ENCODE measurements at places on chromosomes 6 and 20.

GRCh38 chr6:232982-233640, 59.2 kb upstream of the DUSP22 start:
- no peak for DNase-seq

GRCh38 chr6:63272397-63272796, 47.4 kb downstream of the LGSN start:
- DNase-seq = no peak

DNA sequence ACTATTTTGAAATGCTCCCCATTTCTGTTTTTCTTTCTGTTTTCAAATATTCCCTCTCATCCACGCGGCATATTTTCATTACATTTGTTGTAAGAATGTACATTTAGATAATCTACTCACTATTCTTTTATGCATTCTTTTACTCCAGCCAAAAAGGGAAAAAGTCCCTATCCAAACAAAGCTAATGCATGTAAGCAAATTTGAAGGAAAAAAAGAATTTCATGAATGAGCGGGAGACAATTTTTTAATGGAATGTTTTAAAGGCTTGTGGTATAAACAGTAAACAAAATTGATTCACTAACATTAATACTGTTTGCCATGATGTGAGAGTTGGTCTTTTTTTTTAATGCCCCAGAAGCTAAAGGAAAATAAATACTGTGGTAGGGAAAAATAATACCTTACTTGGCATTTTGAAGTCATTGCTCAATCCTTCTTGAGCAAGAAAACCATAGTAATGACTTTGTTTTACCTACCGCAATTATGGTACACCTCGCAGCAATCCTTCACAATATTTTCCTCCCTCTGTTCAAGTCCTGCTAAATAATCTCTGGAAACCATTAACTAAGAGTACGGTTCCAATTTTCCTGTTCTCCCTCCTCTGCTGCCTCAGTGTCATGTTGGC, 79.0 kb downstream of the BACH2 start:
- DNase-seq = no peak

GRCh38 chr6:91161246-91161645, 574.4 kb upstream of the MAP3K7 start:
- no peak for DNase-seq

- no peak for DNase-seq
These were observed 78.2 kb upstream of the TBX18 start for GRCh38 chr6:84842525-84843166.

GRCh38 chr6:21102624-21103023, 490.9 kb upstream of the SOX4 start:
- DNase-seq = no peak

GRCh38 chr20:1507276-1507675, 16.1 kb upstream of the SIRPB2 start:
- DNase-seq = no peak

All from CD8-positive, alpha-beta T cell (primary cell).